ENCODE measurements at places on chromosomes 5 and 9.
A peak's percentile ranks its signal among the peaks of the same experiment; 100 is the strongest.

GRCh38 chr5:117454716-117455212, 880.1 kb upstream of the SEMA6A start:
- DNase-seq, result peak; percentile 83

- no peak for DNase-seq
Observed at GRCh38 chr9:104971511-104971910, 43.6 kb upstream of the ABCA1 start.

DNA sequence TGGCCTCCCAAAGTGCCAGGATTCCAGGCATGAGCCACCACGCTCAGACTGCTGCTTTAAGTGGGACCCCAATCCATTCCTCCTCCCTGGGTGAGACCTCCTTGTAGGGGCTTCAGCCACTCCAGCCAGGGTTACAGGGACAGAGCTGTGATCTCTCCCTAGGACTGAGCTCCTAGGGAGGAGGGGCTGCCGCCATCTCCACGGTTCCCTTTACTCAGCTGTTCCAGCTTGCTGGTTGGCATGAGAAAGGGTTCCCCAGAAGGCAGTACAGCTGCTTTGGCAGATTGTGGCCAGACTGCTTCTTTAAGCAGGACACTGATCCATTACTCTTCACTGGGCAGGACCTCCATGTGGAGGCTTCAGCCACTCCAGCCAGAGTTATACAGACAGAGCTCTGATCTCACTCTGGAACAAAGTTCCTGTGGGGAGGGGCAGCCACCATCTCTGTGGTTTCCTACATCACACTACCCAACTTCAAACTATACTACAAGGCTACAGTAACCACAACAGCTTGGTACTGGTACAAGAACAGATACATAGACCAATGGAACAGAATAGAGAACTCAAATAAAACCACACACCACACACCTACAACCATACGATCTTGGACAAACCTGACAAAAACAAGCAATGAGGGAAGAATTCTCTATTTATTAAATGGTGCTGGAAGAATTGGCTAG, 7.2 kb downstream of the INSL6 start:
- no peak for DNase-seq

DNA sequence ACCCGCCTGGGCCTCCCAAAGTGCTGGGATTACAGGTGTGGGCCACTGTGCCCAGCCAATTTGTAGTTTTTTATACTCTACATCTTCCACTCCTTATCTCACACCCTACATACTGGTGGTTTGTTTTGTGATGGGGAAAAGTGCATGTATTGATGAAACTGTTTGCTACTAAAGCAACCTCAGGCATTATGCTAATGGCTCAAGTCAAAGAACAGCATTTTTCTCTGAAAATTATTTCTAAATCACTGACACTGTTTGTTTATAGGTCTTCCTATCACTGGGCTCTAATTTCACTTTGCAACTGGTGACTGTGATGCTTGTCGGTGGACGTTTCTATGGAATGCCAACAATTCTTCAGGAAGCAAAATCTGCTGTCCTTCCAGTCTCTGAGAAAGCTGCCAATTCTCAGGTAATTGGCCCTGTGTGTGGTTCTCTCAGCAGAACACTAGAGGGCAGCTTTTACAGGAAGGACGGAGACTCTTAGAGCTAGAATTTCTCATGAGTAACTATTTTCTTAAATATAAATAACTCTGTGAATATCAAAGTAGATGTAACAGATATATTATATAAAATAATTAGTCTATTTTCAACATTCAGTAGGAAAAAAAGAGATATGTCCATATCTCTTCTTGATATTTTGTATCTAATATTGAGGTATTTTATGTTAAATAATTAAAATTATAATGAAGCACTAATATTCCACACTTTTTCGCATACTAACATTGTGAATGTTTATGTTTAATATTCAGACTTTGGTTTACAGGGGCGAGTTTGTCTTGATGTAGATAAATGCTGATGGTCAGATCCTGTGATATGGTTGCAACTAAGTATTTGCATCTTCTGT, 244.1 kb downstream of the ADGRV1 start:
- DNase-seq, result peak; percentile 47

DNA sequence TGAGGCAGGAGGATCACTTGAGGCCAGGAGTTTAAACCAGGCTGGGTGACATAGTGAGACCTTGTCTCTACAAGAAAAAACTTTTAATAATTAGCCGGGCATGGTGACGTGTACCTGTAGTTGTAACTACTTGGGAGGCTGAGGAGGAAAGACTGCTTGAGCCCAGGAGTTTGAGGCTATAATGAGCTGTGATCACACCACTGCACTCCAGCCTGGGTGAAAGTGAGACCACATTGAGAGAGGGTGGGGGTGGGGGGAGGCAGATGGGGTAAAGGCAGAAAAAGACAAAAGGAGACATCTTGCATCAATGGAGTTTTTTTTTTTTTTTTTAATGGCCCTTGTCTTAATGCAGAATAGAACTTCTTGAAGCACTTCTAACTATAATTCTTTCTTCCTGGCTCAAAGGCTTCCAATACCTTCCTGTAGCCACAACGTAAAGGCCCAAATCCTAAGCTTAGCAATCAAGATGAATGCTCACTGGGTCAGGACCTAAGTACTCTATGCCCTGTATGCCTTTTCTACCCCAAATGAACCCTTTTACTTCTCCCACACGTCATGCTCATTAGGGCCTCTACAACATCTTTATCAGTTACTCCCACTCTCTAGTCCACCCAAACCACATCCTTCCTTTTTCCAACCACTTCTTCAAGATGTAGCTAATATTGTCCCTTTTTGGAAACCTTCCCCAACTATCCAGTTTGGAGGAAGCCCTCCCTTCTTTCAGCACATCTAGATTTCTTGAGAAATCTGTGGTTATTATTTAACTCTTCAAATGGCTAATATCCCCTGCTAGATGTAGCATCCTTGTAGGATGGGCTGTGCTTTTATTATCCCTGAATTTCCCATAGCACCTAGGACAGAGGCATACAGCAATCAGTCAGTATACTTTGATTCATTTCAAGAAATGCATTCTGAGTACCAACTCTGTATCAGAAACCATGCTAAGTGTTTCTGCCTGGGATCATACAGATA, 40.8 kb downstream of the CSF2 start:
- DNase-seq, result no peak

- no peak for DNase-seq
Observed at GRCh38 chr9:35549441-35549840, 55.6 kb upstream of the TESK1 start.

GRCh38 chr5:145484158-145484557, 351.0 kb downstream of the PRELID2 start:
- DNase-seq, result no peak

DNA sequence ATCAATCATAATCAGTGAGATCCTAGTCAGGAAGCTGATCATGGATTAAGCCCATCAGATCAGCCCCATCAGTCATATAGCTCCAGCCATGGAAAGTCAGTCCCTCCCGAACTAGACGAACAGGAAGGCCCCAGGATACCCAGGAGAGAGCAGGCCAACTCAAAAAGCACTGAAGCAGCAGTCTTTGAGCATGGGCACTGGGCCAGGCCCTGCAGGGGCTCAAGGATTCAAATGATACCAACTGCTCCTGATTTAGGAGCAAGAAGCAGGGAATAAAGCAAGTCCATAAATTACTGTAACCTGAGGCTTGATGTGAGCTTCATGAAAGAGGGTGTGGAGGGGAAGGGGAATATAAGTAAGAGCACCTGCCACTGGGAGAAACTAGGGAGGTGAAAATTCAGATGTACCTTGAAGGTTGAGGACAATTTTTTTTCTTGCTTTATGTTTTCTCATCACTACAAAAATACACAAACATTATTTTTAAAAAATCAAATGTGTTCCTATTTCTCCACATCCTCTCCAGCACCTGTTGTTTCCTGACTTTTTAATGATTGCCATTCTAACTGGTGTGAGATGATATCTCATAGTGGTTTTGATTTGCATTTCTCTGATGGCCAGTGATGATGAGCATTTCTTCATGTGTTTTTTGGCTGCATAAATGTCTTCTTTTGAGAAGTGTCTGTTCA, 115.2 kb downstream of the SIL1 start:
- DNase-seq, result no peak

DNA sequence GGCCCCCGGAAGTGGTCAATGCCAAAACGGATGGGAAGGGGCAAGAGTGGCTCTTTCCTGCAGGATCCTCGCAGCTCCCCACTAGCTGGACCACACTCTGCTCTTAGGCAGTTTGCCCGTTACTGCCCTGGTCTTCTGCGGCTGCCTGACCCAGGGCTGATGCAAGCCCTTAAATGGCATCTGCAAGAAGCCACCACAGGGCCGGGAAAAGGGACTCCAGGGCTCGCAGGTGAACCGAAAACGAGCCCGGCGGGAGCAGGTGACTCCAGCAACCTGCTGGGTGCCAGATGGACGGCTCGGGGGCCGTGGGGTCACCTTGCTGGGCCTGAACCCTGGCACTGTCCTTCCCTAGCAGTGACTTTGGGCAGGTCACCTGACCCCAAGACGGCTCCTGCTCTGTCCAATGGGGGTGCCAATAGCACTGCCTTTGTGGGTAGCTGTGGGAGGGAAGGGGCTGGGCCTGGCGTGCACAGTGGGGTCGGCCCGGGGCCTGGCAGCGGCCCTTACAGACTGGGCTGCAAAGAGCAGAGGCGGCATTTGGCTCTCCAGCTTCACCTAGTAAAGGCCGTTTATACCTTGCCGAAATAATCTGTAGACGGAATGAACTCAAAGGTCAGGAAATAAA, 1.3 kb downstream of the TMEM250 start:
- no peak for DNase-seq

DNA sequence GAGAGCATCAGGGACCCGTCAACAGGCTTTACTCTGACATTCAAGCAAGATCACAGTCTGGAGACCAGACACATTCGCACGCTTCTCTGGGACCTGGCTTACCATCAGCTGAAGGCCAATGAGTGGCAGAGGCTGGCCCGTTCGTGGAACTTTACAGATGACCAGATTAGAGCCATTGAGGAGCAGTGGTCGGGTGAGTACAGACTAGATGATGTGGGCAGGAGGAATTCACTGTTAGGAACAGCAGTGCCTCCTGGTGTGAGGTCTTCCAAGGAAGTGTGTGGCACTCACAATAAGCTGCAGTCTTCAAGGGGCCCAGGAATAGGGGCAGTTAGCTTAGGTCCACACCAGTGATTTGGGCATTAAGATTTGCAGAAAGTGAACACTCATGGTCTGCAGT, 50.4 kb downstream of the POC5 start:
- DNase-seq, result no peak

- DNase-seq, result no peak
Observed at GRCh38 chr5:77906806-77907205, 130.7 kb upstream of the TBCA start.

DNA sequence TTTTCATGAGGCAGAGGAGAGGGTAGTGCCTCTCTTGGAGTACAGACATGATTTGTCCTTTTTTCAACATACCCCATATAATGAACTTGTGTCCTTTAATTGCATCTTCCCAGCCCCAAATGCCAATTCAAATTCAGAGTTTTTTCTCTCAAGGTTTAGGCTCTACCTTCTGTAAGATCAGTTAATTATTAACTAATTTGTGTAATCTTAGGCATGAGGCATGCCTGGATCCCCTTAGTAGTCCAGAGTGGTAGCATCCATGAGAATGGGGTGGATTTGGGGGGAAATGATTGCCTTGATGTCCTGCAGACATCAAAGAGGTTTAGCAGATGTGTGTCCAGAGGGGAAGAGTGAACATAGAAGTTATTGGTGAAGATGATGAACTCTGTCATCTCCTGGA, 533.3 kb downstream of the LRRC70 start:
- DNase-seq, result no peak

GRCh38 chr5:145981589-145982571, 45.5 kb downstream of the SH3RF2 start:
- DNase-seq, result no peak

- no peak for DNase-seq
Observed at GRCh38 chr5:145470396-145470979, 364.7 kb downstream of the PRELID2 start.

DNA sequence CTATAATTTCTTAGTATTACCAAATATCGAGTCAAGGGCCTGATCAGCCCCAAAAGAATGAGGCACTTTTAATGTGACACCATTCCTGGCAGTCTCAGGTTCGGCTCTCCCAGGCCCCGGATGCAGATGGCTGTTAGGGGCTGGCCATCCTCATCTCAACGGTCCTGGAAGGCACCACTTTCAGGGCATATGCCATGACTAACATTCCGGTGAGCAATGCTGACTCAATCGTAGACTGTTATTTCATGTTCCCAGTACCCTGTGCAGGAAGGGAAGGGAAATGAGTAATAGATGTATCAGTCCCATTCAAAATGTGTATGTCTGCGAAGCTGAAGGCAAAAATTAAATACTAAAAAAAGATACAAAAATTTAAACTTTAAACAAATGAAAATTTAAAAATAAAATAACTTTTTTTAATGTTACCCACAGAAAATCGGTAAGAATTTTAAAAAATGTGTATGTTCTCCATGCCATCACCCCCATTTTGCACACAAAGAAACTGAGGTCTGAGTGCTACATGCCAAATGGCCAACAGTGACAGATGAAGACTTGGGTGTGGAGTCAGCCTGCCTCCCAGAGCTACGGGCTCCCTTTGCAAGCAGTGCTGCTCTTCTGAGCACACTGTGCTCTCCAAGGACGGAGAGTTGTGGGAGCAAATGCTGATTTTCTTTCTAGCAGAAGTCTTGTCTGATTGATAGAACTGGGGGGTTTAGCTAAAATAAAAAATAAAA, 79.0 kb downstream of the GLDC start:
- no peak for DNase-seq

- no peak for DNase-seq
Observed at GRCh38 chr5:94285984-94286383, 332.4 kb downstream of the KIAA0825 start.

GRCh38 chr5:116076496-116076895, 8.3 kb upstream of the COMMD10 start:
- no peak for DNase-seq

DNA sequence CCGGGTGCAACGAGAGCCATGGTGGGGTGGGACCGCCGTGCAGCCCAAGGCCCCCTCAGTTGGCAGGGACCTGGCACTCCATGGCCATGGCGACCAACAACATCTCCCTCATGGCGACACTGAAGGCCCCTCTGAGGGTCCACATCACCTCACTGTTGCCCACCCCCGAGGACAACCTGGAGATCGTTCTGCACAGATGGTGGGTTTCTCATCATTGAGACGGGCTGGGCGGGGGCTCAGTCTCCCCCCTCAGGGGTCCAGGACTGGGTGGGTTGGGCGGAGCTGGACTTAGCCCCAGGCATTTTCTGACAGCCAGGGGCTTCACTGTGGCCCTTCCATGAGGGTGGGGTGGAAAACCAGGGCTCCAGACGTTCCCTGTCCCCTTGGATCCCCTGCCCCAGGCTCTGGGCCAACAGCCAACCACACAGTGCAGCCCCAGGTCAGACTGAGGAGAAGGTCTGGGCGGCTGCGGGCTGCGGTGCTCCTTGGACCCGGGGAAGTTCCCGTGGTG, 734 bp downstream of the PAEP start:
- no peak for DNase-seq

GRCh38 chr9:130171226-130172148, 717 bp upstream of the NCS1 start:
- no peak for DNase-seq

Data from NCI-H748 treated with DMSO at 0.1 percent for 48 hours (cell line).